Activated CD4-positive, CD25-positive, alpha-beta regulatory T cell (primary cell): ENCODE measurements at places on chromosomes 3 and 15.

DNA sequence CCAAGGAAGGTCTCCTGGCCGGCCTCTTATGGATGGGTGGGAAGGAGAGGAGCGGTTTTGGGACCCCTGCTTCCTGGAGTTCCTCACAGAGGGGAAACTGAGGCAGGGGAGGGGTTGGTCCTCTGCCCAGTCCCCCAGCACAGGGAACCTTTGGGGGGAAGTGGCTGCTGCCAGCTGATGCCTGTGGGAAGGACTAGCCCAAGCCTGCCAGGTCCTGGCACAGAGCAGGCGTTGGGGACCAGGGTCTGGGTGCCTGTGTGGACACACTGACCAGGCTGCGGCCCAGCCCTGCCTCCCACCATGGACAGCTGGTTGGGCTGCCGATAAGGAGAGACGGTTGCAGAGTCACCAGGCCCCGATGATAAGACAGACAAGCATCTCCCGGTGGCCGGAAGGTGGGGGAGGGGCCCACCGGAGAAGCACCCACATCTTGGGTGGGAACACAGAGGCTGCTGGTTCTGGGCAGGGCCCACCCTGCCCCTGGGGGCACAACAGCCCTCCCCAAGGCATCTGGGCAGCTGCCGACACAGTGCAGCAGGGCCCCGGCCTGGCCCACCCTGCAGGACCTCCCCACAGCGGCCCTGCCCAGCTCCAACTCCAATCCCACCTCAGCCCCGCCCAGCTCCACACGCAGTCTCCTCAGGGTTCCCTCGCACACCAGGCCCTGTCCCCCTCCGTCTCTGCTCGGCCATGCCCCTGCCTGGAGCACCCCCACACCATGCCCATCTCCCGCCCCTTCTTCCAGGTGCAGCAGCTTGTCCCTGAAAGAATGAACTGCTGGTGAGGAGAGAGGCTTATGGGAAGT is 50.7 kb downstream of the DNAJB8 start:
- DNase-seq, result no peak

DNA sequence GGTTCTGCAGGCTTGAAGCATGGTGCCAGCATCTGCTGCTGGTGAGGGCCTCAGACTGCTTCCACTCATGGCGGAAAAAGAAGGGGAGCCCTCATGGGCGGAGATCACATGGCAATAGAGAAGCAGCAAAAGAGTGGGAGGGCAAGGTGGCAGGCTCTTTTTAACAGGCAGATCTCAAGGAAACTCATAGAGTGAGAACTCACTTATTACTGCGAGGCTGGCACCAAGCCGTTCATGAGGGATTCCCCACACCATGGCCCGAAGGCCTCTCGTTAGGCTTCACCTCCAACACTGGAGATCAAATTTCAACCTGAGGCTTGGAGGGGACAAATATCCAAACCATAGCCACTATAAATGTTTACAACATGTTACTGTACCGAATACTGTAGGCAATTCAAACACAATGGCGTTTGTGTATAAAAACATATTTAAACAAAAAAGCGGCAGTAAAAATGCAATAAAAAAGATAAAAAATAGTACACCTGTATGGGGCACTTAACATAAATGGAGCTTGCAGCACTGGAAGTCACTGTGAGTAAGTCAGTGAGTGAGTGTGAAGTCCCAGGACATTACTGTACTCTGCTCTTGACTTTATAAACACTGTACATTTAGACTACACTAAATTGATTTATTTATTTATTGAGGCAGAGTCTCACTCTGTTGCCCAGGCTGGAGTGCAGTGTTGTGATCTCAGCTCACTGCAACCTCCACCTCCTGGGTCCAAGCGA is 18.8 kb upstream of the MOBP start:
- DNase-seq, result no peak

GRCh38 chr15:64858021-64858575 is 16.4 kb downstream of the PLEKHO2 start:
- no peak for DNase-seq

GRCh38 chr15:66237513-66238235 is 15.9 kb downstream of the MEGF11 start:
- no peak for DNase-seq

DNA sequence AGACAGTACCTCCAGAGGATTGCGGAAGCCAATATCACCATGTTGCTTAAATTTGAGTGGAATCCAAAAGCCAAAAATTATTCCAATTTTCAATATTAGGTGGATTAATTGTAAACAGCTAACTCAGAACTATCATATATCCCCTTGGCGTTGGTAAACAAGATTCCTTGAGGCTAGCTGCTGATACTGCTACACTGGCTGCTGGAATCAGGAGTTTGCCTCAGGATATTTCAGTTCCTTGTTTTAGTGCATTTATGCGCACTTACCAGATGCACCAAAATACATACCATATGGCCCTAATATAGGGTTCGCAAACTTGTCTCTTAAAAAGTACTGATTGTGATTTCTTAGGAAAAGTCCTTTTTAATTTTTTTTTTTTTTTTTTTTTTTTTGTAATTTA is 605.2 kb upstream of the NAALADL2 start:
- DNase-seq, result no peak

GRCh38 chr3:187935623-187936156 is 190.4 kb upstream of the BCL6 start:
- peak; percentile 18 for DNase-seq

GRCh38 chr3:58214484-58215316 is 3.9 kb upstream of the DNASE1L3 start:
- DNase-seq, result no peak

DNA sequence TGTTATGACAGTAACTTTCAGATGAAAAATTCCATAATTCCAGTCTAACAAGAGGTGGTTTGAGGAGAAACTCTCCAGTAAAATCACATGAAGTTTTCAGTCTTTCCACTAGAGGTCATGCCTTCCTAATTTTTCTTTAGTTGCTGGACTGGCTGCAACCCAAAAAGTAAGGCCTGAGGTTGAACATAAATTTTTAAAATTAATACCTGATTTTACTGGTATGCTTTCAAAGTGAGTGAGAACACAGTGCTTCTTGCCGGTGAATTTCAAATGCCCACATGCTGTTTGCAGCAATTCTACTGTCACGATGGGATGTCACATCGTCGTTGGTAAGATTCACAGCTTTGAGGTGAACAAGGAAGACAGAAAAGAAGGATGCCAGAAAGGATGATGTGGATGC is 89.0 kb upstream of the FGF12 start:
- no peak for DNase-seq
